ENCODE measurements at places on chromosomes 2 and 18.

GRCh38 chr2:191705084-191705483 lies 27.1 kb downstream of the NABP1 start:
- DNase-seq: no peak

GRCh38 chr2:88866756-88867155 lies 175.3 kb downstream of the RPIA start:
- DNase-seq: no peak

GRCh38 chr2:13495051-13495450 lies 778.3 kb downstream of the TRIB2 start:
- DNase-seq: no peak

DNA sequence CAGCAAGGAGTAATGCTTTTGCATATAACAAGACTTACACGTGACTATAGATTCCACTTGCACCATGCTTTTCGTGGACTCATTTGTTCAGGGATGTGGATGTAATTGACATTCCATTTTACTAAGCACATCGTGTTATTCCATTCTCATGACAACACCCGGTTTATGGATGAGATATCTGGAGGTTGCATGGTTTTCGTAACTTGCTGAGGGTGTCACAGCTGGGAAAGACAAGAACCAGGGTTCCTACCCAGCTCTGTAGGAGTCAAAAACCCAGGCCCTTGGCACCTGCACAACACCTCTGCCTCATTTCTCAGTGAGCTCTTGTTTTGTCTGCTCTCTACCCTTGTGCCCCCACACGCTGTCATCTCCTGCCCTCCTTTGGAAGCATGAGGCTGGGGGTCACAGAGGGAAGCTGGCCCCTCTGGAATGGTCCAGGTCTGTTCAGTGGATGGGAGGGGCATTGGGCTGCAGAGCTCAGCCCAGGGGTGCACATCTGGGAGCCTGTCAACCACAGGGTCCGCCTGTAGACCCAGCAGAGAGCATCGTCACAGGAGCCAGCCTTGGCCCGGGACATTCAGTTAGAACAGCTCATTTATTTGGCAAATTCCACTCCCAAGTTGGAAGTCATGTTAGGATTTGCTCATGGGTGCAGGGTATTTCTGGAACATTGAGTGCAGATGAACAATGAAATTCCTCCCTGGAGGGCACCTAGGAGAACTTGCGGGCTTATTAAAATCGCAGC lies 120.1 kb upstream of the TWIST2 start:
- DNase-seq: peak; percentile 80

DNA sequence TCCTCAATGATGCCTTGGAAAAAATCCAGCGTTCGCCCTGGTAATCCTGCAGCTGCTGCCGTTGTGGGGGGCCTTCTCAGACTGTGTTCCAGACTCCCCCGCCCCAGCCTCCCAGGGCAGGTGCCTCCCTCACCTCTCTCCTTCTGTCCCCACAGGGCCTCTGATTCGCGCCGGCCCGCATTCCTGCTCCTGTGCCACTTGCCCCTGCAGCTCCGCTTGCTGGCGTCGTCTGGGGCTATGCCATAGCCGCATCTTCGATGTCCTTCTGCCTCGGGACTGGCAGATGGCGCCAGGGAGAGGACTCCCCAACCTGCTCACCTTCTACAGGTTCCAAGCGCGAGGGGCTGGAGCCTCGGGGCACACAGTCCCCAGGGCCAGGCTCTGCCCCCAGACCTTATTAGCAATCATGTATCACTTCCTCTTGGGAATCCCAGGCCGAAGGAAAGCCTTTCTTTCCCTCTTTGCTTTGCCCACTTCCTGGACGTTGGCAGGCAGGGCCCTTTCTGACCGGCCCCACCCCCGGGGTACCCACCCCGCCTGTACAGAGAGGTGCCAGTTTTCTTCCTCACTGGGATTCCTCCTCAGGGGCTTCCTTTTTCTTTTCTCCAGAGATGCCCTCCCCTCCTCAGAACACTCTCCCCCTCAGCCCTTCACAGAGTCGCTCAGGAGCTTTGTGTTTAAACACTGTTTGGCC lies 4.4 kb downstream of the SPATA3 start:
- DNase-seq: no peak

- no peak for DNase-seq
Measured at GRCh38 chr2:122808286-122808969, 1053.0 kb downstream of the TSN start.

DNA sequence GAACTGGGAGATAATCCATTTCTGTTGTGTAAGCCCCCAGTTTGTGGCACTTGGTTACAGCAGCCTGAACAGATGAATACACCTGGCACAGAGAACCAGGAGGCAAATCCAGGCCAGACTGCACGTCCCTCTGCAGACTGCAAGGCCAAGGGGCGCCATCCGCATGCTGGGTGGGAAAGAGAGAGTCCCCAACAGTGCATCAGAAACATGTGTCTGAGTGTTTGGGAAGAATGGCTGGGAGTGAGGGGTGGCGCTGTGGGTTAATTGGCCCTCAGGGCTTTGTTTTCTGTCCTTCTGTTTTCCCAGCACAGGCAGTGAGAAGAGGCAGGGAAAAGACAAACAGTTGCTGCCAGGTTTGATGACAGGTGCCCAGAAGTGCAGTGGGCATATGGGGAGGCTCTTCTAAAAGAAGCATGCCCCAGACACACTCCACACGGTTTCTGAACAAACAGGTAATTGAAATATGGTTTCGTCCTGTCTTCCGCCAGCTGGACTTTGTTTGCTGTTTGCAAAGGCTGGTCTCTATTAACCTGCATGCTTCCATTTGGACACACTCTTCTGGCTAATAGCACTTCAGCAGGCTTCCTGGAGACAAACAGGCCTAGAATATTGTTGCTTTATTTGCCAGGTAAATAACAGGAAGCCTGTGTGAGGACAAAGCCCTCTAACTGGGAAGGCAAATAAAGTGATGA lies 43.4 kb upstream of the SEC11C start:
- no peak for DNase-seq

GRCh38 chr18:47427923-47428637 lies 176.6 kb upstream of the SKOR2 start:
- no peak for DNase-seq

DNA sequence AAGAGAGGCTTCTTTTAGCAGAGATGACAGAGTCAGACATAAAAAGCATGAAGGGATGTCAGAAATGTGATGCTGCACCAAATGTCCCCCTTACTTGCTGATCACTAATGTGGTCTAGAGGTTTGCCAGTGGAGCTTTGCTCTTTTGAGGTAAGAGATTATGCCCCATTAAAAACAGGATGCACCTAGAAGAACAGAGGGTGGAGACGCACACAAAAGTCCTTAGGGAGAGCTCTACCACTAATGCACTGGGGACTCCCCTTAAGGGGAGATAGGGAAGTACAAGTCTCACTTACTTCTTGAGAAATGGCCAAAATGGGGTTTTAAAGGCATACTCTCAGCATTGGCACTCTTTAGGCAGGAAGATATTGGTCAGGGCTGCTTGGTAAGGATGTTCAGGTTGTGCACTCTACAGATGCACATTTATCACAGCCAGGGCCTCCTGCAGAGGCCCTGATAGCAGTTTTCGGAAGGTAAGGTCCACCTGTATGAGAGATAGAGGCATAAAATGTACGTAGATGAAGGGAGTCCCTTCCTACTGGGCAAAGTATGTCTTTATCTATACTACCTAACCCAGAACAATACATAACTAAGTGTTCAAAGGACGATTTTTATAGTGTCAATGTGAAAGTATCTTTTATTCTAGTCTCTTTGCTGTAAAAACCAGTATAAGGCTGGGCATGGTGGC lies 17.0 kb upstream of the SCYGR1 start:
- no peak for DNase-seq
